Brain microvascular endothelial cell (primary cell): ENCODE measurements at places on chromosomes 7 and 10.

DNA sequence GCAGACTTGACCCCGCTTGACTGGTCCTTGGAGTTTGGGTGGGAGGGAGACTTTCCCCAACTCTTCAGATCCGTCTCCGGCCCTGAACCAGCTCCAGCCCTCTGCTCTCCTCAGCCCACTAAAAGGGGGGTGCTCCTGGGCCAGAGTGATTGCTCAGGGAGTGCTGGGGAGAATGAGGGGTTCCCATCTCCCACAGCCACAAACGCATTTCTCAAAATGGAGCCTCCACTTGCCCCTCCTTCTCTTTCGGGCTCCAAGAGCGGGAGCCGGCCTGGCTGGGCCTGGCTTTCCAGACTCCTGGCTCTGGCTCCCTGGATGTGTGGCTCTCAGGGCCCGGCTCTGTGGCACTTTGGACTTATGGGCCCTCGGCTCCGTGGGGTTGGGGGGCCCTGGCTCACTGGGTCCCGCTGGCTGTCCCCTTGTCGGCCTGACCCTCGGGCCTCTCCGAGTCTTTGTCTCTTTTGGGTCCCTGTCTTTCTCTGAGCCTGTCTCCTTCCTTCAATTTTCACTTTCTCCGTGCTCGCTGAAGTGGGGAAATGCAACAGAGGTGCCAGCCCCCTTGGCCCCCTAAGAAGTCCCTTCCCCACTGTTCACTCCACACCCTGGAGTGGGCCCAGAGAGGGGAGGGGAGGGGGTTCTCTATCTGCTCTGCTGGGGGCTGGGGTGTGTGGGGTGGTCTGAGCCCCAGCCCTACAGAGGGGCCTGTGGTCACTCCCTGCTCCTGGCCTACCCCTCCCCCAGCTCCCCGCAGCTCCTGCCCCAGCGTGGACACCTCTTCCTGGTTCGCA is 713 bp downstream of the LZTS2 start:
- DNase-seq, result no peak

DNA sequence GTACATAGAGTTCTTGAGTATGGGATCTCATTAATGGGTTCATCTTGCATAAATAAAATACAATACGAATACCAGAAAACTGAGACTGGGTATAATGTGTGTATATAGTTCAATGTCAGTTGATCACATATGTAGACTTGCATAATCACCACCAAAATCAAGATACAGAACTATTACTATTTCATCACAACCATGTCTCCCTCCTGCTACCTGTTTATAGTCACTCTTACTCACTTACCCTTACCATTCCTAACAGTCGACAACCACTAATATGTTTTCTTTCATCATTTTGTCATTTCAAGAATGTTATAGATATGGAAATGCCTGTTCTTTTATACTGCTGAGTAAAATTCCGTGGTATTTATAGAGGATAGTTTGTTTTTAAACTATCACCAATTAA is 416.1 kb upstream of the CNTNAP2 start:
- no peak for DNase-seq

- DNase-seq, result peak; percentile 33
These were observed 11.4 kb downstream of the ATG9B start for GRCh38 chr7:151012911-151013347.

- DNase-seq, result no peak
These were observed 12.6 kb upstream of the OPALIN start for GRCh38 chr10:96371356-96371755.

DNA sequence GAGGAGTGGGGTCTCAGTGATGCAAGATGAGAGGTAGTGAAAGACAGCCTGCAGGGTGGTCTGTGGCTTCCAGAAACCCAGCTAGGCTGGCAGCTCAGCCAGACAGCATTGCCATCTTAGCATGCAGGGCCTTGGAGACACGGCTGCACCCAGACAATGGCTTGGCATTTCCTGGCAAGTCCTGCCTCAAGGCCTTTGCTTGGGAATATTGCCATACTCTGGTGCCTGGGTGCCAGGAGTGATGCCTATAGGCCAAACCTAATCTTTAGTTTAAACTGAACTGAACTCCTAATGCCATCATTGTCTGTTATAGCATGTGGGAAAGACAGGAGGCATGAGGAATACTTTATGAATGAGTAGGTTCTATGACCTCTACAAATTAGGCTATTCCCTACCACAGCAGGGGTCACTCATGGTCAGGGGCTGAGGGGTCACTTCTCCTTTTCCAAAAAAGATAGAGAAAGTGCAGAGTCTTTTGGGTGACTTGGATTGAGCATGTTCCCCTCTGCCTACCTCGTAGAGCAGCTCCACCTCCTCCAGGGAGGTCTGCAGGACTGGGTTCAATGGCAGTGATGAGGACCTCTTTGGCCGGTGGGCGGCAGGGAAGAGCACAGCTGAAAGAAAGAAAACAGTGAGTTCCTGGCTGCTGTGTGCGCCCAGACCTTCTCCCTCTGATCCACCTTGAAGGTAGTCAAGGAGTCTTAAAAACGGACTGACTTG is 8.8 kb upstream of the SLC13A4 start:
- no peak for DNase-seq

DNA sequence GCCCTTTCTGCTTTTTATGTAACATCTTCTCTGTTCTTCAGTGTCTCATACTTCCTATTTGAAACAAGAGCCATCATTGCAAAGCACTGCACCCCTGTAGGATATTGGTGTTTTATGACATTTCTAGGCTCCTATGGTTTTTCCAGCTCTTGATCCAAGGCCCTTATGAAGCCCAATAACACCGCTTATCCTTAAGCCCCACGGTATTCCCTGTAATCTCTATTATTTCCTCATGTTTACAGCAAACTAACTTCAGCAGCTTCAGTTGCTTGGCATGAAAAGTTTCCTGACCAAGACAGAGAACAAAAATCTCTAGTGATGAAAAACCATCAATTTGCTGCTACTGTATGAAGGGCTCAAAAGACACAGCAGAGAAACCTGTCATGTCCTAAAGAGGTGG is 34.1 kb upstream of the TES start:
- no peak for DNase-seq

- DNase-seq, result no peak
These were observed 139.1 kb upstream of the CTBP2 start for GRCh38 chr10:125299461-125299860.

- DNase-seq, result no peak
These were observed 53.8 kb downstream of the LHPP start for GRCh38 chr10:124515244-124515970.

DNA sequence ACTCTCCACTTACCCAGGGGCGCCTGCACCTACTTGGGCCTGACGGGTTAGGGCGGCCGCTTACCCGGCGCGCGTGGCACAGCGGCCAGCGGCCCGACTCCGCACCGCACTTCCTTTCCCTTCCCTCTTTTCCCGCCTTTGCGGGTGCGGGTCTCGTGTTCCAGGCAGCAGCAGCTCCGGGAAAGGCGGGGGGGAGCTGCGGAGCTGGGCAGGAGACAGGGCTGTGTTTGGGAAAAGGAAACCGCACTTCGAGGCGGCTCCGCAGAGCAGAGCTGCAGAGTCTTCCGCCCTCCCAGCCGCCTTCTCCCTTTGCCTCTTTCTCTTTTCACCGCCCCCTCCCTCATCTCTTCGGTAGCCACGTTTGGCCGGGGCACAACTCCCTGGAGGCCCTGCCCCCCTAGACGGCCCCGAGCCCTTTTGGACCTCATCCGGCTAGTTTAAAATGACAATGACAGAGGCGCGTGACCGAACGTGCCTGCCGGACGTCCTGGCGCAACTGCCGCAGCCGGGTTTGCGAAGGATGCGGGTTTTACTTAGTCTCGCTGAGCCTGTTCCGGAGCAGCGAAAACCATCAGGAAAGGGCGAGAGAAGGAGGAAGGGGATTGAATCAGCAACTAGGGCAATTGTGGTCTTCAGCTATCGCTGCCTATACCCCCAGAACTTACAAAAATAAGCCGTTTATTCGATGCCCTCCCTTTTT is 7.9 kb upstream of the PAX2 start:
- no peak for DNase-seq

- DNase-seq, result no peak
These were observed 116.5 kb downstream of the GATA3 start for GRCh38 chr10:8171008-8171407.

GRCh38 chr7:18573410-18574234 is 78.1 kb downstream of the HDAC9 start:
- no peak for DNase-seq

- no peak for DNase-seq
These were observed 74.2 kb downstream of the EEPD1 start for GRCh38 chr7:36227223-36227622.

GRCh38 chr7:146116521-146117222 is at the start of gene CNTNAP2:
CNTNAP2 (plus strand) TSS chr7:146116801; CDS start chr7:146116877, 76 bp downstream.
- peak; percentile 35 for DNase-seq

- DNase-seq, result no peak
These were observed 702 bp upstream of the INSYN2A start for GRCh38 chr10:127197154-127197432.

- DNase-seq, result no peak
These were observed 630.1 kb downstream of the SORCS1 start for GRCh38 chr10:106534441-106534840.

- DNase-seq, result no peak
These were observed 193.2 kb downstream of the ELMO1 start for GRCh38 chr7:37255327-37255944.

DNA sequence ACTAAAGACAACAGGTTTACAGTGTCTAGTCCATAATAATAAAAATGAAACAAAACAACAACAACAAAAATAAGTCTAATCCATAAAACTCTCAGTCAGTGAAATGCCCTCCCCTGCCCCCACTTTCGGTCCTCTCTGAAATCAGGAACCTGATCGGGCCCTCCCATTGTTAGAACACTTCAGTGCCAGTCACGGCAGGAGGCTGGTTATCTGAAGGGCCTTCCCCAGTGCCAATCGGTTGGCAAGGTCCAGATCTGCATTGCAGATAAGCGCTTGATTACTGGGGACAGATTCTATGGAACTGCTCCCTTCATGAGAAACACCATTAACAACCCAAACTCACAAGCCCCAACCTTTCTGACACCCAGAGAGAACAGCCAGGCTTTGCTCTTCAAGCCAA is 72.2 kb upstream of the EEPD1 start:
- DNase-seq, result no peak

DNA sequence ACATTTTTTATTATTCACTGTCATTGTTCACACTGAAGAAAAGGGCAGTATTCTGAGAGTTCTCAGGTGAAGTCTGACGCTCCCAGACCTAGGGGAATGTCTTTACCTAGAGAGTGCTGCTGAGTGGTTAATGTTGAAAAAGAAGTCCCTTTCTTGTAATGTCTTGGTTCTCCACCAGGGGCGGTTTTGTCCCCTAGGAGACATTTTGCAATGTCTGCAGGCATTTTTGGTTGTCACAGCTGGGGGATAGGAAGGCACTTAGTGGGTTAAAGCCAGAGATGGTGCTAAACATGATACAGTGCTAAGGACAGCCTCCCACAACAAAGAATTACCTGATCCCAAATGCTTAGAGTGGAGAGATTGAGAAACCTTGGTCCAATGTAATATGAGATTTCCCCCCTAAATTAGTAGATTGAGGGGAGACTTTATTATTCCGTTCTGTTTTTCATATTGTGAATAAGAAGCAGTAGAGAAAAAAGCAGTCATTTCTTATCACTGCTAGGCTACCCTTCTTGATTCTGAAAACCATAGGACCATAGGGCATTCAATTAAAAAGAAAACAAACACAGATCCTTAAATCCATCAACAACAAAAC is 13.1 kb downstream of the UMAD1 start:
- DNase-seq, result no peak

- no peak for DNase-seq
These were observed 10.9 kb upstream of the NKX6-2 start for GRCh38 chr10:132796846-132797245.

- DNase-seq, result no peak
These were observed 8.3 kb downstream of the SLC37A3 start for GRCh38 chr7:140390034-140390433.

DNA sequence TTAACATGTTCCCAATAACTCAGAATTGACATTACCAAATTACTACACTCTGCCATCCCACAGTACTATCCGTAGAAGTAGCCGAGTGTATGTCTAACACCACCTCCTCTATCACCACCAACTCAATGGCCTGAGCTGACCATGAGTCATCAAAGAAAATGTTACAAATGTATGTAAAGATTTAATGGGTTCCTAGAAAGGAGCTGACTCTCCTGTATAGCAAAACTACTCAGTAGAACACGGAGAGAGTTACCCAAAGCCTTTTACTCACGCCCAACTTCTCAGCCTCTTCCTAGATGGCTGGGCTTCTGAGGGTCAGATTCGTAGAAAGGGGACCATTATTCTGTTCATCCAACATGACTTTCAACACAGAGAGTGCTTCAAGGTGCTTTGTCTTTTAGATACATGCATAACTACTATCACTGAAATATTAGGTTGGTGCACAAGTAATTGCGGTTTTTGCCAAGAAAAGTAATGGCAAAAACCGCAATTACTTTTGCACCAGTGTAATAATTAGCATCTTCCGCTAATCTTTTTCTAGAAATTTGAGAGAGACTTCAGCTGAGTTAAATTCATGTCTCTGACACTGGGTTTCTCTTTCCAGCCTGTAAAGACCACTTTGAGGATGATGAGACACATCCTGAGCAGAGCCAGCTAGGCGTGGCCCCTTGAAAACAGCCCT is 24.0 kb upstream of the NANOS1 start:
- peak; percentile 45 for DNase-seq

DNA sequence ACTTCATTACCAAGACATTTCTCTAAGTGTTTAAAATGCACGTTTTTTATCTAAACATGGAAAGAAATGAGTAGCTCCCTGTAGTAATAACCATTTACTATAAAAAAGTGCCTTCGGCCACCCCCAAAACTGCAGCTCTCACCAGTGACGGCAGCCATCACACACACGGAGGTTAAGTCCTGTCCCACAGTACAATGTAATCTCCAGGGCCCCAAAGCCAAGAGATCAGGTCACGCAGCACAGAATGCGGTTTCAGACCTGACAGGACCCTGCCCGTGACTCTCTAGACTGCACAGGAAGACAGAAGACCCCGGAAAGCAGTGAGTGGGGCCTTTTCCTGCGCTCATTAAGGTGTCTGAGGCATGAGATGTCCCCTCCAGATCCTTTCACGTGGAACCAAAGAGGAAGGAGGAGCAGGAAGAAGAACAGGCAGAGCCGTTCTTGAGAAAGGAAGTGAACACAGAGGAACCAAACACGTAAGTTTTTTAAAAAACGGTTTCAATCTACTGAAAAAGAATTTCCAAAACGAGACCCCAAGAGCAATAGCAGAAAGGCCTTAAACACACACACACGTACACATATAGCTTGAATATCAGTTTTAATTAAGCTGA is 125.7 kb downstream of the ZMYND11 start:
- no peak for DNase-seq

- no peak for DNase-seq
These were observed 181.8 kb upstream of the AGK start for GRCh38 chr7:141369422-141369821.
